ENCODE measurements at places on chromosomes 1 and 21.

DNA sequence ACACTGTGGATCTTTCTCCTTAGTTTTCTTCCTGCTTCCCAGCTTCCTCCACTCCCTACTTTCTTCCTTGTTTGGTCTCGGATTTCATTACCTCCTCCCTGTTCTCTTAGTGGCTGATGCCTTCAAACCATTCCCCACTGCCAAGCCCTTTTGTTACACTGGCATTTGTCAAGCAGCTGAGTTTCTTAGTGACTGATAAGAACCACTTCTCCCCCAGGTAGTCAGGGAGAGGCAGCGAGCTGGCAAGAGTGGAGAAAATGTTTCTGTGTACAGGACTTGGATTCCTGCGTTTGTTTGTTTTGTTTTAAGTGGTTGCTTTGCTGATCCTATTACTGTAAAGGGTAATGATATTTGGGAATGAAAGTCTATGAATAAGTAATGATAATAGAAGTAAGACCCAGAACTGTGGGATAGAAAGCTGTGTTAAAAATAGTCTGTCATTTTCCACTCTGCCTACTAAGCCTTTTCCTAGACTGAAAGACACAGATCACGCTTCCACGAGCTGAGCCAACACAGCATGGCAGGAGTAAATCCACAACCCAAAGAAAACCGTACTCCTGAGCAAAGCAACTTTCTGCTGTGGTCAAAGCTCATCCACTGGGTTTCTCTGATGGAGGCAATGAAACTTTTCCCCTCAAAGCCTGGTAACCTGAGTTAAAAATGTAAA, 10.1 kb upstream of the SERTAD4 start:
- no peak for DNase-seq

GRCh38 chr1:205267306-205267902, 39.7 kb downstream of the TMCC2 start:
- no peak for DNase-seq

GRCh38 chr21:31987696-31988095, 114.9 kb downstream of the HUNK start:
- DNase-seq = no peak

- DNase-seq = no peak
These were observed 216.6 kb upstream of the CSF3R start for GRCh38 chr1:36699113-36699911.

DNA sequence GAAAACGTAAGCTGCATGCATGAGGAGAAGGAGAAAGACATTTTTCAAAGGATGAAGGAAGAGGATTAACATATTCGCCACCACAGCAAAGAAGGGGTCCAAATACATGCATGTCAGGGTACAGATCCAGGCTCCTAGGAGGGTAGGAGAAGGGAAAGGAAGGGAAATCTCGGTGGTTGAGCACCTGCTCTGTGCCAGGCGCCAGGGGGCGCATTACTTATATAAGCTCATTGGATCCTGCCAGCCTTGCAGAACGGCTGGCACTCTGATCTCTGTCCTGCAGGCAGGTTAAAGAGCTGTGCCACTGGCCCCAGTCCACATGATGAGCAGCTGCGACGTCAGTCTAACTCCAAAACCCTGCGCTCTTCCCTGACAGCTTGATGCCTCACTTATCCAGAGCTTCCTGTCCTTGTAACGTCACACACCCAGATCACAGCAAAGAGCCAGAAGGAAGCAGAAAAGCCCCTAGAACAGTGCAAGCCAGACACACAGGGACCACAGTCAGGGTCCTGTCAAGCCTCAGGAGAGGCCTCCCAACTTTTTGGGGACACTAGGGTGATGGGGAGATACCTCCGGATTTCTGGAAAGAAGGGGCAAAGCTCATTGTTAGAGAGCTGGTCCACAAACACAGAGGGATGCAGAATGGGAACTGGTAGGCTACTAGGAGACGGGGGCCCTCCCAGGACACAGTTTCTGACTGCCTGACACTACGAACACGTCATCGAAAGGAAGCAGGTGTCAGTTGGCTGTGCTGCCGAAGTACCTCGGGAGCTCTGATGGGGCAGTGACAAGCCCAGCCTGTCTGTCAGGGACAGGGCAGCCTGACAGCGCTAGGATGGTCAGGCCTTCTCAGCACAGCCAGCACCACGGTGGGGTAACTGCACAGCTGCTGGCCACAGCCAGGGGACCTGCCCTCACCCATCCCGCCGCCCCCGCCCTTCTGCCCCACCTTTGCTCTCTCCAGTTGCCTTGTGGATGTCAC, 99.1 kb downstream of the BEND5 start:
- DNase-seq = peak; percentile 41

- DNase-seq = no peak
These were observed 34.1 kb downstream of the QSOX1 start for GRCh38 chr1:180188684-180189175.

GRCh38 chr1:27527890-27528817, 38.2 kb upstream of the WASF2 start:
- DNase-seq = no peak

- no peak for DNase-seq
These were observed 67.2 kb downstream of the BACE2 start for GRCh38 chr21:41235201-41235600.

DNA sequence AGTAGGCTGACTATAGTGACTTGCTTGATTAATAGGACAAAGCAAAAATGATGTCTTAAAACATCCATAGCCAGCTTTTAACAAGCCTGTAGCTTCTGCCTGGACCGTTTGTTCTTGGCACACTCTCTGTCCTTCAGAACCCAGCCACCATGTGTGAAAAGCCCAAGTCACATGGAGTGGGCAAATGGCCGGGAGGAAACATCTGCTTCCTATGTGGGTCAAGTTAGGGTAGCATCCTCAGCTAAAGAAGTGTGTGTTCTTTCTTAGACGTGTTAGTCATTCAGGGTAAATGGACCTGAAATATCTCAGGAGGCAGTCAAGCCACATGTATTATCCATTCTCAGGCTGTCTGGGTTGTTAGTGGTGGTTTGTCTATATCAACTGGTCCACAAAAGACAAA, 23.4 kb downstream of the RD3 start:
- no peak for DNase-seq

DNA sequence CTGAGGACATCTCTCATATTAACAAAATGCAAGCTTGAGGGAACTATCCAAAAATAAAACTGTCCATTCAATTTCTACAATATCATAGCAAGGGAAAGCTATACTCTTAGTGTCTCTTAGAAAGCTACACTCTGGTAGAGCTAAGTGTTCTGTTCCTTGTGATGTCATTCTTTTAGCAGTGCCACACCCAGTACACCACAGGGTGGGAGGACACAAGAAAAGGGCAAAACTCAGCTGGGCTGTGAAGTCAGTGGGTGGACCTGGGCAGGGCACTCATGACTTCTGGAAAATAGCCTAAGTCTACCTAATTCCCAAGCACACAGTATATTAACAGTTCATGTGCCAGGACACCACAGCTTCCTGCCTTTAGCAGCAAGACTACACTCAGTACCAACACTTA, 42.2 kb upstream of the TNFSF4 start:
- no peak for DNase-seq

- no peak for DNase-seq
These were observed 156.9 kb upstream of the NBPF11 start for GRCh38 chr1:148308832-148309458.

- DNase-seq = no peak
These were observed 73.2 kb upstream of the SGIP1 start for GRCh38 chr1:66460776-66461175.

DNA sequence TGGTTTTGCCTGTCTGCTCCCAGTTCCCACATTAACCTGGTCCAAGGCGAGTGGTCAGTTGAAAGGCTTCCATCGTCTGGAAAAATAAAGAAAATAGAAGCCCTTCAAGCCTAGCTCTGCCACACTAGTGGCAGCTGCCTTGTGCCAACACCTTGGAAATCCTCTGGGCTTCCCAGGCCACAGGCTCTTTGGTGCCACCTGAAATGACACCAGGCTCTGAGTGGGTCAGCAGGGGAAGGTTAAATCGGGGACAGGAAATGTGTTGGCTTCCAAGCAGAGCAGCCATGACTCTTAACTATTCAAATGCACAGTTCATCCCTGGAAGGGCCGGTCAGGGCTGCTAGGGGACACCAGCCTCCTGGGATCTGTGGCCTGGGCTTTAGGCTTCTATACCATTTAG, 558.7 kb downstream of the MATN1 start:
- no peak for DNase-seq

GRCh38 chr1:177092001-177092400, 72.5 kb downstream of the ASTN1 start:
- no peak for DNase-seq

- DNase-seq = peak; percentile 17
These were observed 260.7 kb downstream of the HLX start for GRCh38 chr1:221139991-221140390.

GRCh38 chr1:107669996-107670395, 295.0 kb downstream of the VAV3 start:
- DNase-seq = peak; percentile 2

GRCh38 chr1:174689524-174689923, 241.8 kb downstream of the GPR52 start:
- DNase-seq = no peak

DNA sequence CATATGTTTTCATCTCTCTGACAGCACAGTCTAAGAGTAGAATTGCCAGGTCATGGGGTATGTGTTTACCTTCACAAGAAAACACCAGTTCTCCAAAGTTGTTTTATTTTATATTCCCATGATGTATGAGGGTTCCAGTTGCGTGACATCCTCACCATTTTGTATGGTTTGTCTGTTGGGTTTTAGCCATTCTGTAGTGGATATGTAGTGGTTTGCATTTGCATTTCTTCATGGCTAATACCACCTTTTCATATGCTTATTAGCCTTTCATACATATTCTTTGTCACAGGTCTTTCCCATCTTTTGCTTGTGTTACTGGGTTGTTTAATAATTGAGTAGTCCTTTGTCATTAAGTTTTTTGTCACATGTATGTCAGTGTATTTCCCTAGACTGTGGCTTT, 132.1 kb downstream of the DYRK1A start:
- no peak for DNase-seq

All from IMR-90 (cell line).